ENCODE measurements at places on chromosomes 11 and 22. TPM values are rescaled to one million over a fixed set of nuclear protein-coding genes. Genes with fewer than 3 reads are reported as not detected.

GRCh38 chr11:88300888-88301487, 36.5 kb downstream of the CTSC start:
- no peak for DNase-seq

DNA sequence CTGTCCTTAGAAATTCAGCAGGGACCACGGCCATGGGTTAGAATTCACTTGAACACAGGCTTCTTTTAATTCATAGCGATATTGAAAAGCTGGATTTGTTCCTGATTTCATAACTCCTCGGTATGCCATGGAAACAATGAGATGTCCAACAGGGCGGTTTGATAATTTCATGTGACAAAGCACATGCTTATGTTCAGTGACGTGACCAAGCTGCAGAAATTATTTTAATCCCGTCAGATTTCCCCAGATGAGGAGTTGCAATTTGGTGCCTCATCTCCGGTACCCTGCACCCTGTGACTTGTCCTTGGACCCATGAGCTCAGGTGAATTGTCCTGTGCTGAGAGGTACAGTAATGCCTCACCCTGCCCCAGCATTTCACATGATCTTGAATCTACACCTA, 81.7 kb downstream of the C11orf91 start:
- DNase-seq: no peak

DNA sequence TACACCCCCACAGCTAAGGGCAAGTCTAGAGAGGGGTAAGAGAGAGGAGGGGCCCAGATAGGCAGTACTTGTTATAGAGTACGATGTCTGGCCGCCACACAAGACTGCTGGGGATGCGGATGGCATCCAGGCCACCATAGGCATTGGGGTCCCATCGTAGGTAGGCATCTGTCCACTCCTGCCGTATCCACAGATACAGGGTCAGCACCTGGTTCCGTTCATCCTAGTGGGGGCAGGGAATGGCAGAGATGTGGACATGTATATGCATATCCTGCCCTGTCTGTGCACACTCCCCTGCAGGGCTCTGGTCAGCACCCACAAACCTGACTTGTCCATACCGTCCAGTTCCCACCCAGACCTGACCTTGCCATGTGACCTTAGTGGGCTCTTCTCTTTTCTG, 2.1 kb downstream of the CHRNA10 start:
- no peak for DNase-seq

DNA sequence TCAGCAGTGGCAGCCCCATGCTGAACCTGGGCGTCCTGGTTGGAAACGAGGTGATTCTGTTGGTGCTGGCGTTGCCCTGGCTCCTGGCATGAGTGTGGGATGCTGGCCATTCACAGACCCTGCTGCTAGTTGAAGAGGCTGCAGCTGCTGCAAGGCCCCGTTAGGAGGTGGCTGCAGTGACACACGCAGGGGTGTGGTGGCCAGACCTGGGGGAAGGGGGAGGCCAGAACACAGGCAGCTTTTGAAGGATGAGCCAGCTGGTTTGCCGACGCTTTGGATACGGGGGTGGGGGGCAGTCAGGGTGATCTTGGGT, 77.2 kb downstream of the MORC2 start:
- no peak for DNase-seq

DNA sequence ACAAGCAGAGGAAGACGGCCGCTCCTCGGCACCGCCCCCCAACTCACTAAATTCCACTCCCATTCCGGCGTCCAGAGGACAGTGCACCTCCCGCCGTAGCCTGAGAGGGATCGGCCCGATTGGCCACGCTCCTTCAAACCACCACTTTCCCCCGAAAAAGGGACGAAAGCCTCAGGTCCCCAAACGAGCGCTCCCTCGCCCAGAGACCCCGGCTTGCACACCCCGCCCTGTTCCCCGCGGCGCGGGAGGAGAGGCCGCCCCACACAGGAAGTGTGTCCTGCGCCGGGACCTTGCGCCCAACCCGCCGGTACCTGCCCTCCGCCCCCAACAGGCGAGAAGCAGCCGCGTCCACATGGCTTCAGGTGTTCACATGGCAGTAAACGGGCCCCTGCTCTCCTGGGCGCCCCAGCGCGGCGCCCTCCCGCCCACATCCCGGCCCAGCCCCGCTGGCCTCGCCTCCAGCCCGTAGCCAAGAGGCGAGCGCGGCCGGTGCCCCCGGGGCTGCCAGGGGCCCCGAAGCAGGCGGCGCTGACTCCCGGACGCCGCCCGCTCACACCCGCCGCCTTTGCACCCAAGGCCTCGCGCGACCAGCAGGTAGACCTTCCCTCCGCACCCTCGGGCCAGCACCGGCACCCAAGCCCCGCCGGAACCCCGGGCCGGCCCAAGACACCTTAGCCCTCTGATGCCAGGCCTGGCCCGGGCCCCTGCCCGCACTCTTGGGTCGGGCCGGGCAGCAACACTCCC, 849 bp downstream of the TCF20 start:
- peak; percentile 64 for DNase-seq

- DNase-seq: no peak
These were observed 104.2 kb downstream of the MTNR1B start for GRCh38 chr11:93073508-93074280.

- DNase-seq: no peak
These were observed 106.2 kb upstream of the TBCEL start for GRCh38 chr11:120917559-120918239.

- no peak for DNase-seq
These were observed 157.1 kb upstream of the CEP126 start for GRCh38 chr11:101757741-101758140.

DNA sequence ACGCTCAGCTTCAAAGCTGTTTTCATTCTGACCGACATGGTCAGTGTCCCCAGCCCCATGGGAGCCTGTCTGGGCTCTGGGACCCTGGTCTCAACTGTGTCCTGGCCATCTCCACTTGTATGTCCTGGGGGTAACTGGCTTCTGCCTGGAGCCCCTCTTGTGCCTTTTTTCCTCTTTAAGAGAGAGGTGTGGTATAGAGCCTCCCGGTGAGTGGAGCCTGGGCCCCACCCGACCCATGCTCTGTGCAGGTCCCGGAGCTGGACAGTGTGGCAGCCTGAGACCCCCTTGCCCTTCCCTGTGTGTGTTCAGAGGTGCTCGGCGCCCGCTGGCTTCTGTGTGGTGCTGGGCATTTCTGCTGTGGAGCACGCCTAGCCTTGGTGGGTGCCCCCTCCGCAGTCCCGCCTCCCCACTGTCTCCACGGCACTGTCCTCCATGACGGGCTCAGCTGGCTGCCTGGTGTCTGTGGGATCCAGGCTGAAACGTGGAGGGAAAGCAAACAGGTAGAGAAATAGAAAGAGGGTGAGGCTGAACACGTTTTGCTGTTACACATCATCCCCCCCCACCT, 74.9 kb downstream of the PARVB start:
- DNase-seq: peak; percentile 33

PHOX2A gene
- total RNA-seq: not detected

HBD gene
- total RNA-seq: not detected

GLYATL2 gene
- total RNA-seq: not detected

NLRP10 gene
- total RNA-seq: not detected

BEST1 gene
- 1.3 TPM for total RNA-seq

YPEL4 gene
- total RNA-seq: 0.54 TPM

INCENP gene
- 10.3 TPM for total RNA-seq

LRRC56 gene
- 0.13 TPM for total RNA-seq

C11orf16 gene
- not detected for total RNA-seq

GTSE1 gene
- 0.43 TPM for total RNA-seq

DRD2 gene
- total RNA-seq: not detected

All from Right ventricle myocardium superior (tissue), 1 donor.